Stimulated activated CD8-positive, alpha-beta memory T cell treated with anti-CD3 and anti-CD28 coated beads, Interleukin-15, amount 100 ng/mL, for 24 hours (primary cell): ENCODE measurements at places on chromosomes 7 and 10.

DNA sequence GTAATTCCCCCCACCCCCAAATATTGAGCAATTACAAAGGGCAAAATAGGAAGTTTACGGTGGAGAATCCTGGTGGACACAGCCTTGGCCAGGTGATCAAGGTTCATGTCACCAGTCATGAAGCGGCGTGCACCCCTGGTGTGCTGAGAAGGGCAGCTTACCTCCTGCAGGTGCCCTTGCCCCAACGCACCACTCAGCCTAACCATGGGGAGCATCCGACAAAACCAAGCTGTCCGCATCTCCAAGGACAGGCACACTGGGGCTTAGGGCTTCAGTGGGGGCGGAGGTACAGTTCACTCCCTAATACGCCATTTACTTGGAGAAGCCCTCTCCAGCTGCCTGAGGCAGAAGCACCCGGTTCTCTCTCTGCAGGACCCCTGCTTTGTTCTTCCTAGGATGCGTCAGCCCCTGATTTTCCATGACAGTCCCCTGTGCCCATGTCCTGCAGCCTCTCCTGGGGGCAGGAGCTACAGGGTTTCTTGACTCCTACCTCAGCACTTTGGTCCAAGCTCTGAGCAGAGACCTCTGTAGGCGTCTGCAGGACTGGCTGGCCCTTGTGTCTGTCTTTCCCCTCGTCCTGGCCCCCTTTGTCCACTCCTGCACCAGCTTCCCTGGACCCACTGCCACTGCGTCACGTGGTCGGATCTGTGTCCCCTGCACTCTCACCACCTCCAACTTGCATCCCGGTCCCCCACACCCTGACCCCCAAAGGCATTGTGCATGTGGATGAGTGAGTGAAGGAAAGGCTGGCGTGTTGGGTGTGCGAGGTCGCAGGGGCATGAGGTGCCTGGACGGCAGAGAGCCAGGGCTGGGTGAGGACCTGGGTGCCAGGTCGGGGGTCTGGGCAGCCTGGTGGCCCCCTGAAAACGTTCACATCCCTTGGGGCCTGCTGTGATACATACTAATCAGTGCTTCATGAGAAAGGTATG lies 113.7 kb downstream of the LHPP start:
- no peak for DNase-seq

GRCh38 chr7:64990216-64990615 lies 620 bp downstream of the ZNF117 start:
- DNase-seq, result no peak

DNA sequence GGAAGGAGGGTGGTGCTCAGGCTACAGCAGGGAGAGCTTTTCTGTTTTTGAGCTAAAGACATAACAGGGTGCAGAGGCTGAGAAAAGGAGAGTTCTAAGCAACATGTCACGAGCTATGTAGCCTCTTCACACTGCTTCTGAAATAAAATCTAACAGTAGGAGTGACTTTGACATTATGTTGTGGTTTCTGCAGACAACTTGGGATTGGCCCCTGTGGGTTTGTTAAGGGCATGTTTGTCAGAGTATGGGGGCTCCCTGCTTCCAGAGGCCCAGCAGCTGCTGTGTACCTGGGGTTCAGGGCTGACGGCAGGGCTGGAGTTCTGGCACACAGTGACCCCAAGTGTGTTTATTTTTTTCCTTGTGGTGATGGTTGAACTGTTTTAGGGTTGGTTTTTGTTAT lies 24.7 kb downstream of the MMRN2 start:
- no peak for DNase-seq

DNA sequence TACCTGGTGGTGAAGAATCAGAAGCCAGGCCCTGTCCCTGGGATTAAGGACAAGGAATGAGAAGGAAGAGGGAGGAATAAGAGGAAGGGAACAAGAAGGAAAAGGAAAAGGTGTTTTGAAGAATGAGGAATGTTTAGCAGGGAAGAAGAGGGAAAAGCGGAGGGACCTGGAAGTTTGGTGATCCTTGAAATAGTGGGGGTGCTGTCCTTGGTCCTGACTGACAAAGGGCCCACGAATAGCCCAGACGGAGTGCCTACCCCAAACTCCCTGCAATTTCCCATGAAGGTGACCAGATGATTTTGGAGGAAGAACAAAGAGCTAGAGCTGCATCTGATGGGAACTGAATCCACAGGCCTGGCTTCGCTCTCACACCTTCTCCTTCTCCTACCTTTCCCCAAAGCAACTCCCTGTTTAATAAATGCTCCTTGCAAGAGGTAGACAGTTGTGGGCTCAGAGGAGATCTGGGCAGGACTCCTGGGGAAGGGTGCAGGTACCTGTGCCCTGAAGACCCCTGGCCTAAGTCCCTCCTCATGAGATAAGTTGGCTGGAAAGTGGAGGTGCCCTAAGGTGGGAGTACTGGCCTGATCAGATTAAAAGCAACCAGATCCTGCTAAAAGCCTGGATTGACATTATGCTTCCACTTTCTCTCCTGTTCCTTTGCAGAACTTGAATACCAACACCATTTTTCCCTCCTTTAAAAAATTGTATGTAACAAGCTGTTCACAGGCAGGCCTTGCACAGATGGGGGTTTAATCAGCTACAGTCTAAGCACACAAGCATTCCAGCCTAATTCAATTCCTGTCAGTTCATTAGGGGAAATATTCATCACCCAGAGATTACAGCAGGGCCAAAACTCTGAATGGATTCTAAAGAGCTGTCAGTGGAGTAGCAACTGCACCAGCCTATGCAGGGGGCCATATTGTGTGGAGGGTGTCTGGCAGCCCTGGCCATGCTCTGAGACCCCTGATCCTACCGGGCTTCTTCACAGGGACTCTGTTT lies 19.4 kb downstream of the KAZALD1 start:
- DNase-seq, result no peak

DNA sequence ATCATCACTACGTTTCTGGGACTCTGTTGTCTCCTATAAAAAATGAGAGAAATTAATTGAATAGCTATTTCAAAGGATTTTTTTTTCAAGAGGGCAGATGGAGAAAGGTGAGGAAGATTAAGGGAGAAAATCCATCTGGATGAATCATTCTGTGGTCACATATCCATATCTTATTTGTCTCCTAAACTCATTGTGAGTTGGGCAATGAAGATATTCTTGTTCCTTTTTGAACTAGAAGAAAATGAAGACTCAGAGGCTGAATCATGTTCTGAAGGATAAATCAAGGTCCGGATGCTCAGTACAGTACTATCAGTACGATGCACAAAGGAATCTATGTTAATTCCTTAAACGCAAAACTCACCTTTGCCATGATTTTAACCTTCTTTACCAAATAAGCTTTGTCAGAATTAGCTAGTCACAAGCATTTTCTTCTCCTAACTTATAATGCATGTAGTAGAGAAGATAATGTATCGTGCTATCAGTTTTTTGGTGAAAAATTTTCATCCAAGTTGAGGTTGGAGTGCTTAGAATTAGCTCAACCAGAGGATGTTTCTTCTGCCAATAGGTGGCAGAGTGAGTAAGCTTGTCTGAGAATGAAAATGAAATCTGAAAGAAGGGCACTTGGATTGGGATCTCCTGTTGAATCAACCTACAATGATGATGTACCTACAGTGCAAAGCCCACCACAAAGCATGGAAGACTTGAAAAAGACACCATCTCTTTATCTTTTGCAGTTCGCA lies 446.9 kb downstream of the KIF20B start:
- no peak for DNase-seq

DNA sequence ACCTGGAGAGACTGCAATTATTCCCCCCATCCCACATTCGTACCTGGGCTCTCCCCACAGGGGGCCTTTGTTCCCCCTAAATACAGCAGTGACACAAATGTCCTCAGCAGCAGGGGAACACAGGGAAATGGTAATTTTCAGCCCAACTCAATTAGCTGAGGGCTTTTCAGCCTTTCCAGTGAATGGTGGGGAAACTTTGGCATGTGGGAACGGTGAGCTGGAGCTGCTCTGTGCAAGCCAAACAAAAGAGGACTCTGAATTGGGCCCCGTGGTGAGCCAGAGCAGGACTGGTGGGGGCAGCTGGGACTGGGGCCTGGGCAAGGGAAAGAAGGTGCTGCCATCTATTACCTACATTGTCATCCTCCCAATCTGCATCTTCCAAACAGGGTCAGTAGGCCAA lies 51.0 kb downstream of the FBXW4 start:
- no peak for DNase-seq

DNA sequence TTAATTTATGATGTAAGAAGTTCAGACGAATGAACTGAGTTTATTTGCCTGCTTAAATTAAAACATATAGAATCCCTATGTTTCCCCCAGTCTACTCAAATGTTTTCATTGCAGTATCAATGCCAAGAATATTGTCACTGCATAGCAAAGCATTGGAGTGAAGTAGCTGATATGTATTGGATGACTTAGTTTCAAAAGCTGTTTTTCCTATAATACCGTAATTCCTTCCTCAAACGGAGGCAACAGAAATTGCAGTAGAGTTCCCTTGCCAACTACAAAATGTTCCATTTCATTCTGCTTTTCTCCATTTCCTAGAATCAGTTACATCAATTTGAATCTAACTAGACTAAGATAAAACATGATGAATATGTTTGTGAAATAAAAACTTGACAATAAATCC lies 174.1 kb downstream of the CNTNAP2 start:
- DNase-seq, result no peak

DNA sequence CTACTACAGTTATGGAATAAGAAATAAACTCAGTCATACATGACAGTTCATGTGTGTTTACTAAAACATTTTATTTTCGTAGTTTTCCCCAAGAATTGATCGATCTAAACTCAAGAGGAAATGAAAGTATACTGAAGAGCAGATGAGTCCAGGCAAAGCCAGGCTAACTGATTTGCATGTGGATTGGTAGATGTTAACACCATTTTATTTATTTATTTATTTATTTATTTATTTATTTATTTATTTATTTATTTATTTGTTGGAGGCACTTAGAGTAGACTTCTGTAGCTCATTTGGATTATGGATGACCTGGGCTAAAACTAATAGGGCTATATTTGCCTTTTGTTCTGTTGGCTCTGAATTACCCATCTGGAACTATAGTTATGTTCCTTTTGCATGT lies 68.5 kb upstream of the DKK1 start:
- no peak for DNase-seq

DNA sequence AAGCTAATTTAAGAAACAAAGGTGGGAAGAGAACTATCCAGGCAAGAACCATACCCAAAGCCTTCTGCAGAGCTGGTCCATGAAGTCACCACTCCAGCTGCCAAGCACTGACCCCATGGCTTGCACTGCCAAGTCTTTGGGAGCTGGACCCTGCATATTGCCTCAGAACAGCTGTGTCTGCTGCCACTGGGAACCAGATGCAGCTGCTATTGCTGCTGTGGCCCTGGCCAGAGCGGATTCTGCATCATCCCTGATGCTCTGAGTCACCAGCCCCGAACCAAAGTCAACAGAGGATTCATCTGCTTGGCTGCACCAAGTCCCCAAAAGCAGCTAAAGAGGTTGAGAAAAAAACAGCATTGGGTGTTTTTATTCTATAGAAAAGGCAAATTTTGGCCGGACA lies 39.2 kb upstream of the GSAP start:
- no peak for DNase-seq

DNA sequence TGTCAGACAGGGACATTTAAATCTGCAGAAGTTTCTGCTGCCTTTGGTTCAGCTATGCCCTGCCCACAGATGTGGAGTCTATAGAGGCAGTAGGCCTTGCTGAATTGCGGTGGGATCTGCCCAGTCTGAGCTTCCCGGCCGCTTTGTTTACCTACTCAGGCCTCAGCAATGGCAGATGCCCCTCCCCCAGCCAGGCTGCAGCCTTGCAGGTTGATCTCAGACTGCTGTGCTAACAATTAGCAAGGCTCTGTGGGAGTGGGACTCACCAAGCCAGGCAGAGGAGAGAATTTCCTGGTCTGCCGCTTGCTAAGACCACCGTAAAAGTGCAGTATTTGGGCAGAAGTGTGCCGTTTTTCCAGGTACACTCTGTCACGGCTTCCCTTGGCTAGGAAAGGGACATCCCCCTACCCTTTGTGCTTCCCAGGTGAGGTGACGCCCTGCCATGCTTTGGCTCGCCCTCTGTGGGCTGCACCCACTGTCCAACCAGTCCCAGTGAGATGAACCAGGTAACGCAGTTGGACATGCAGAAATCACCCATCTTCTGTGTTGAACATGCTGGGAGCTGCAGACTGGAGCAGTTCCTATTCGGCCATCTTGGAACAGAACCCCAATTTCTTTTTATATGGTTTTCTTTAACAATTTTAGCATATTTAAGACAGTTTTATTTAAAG lies 28.4 kb upstream of the VWDE start:
- DNase-seq, result no peak

DNA sequence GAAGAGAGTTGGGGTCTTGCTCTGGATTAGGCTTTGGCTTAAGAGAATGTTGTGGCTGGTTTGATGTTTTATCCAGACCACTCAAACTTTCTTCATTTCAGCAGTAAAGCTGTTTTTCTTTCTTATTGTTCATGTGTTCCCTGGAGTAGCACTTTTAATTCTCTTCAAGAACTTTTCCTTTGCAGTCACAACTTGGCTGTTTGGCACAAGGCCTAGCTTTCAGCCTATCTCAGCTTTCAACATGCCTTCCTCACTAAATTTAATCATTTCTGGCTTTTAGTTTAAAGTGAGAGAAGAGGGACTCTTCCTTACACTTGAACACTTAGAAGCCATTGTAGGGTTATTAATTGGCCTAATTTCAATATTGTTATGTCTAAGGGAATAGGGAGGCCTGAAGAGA lies 18.1 kb downstream of the CCDC126 start:
- DNase-seq, result no peak

DNA sequence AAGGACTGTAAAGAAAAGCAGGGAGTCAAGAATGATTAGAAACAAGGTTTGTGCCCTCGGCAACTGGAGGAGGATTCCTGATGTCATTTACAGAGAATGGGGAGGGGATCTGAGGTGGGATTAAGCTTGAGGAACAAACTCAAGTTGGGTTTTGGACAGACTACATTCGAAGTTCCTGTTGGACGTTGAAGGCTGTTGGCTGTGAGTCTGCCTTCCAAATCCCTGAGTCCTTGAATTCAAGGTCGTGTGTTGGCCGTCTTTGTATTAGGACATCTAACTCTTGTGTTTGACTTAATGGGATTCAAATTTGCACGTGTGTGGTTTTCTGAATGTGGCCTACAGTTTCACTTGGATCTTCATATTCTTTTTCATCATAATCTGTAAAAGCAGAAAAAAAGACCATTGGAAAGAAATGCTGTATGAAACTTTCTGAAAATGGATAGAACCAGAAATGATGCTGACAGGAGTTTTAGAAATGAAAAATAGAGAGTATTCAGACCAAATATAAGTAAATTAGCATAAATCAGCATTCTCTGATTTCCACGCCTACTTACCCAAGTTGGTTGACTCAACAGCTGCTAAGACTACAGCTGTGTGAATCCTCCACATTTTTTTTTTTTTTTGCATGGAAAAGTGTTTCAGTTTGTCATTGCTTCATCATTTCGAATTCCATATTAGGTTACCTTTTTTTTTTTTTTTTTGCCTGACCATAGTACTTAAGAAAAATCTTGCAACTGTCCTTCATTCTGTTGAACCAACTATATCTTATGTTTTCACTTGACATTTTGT lies 94.8 kb downstream of the KIAA1217 start:
- DNase-seq, result no peak

DNA sequence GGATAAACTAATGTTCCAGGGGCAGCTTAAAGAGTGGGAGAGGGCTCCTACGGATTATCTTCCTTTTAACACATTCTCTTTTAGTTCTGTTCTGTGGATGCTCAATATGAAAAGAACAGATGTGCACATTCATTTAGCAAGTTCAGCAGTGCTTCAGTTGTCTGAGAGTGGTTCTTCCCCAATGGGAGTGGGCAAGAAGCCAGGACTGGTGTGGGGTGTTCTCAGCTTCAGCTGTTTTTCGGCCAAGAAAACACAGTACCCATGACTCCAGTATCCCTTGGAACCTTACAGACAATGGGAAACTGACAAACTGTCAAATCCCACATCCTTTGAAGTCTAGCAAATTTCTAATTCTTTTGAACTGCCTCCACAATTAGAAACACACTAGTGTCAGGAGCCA lies 71.5 kb upstream of the LRRC17 start:
- no peak for DNase-seq
